ENCODE measurements at places on chromosomes 5 and 9.
A peak's percentile ranks its signal among the peaks of the same experiment; 100 is the strongest.

DNA sequence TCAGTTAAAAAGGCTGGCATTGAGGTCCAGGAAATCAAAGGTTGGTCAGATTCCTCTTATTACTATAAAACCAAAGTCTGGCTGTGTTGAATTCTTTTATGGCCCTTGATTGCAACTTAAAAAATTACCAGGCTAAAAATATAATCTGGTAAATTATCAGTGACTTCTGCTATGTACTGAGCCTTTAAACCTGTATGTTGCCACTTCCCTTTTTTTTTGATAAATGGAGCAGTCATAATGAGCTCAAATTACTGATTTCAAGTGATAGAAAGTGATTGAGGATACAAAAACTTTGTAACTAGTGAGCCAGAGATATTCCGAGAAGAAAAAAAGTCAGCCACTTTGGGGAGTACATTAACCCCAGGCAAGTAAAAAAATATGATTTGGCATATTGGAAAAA is 100.1 kb downstream of the GIN1 start:
- DNase-seq = no peak

DNA sequence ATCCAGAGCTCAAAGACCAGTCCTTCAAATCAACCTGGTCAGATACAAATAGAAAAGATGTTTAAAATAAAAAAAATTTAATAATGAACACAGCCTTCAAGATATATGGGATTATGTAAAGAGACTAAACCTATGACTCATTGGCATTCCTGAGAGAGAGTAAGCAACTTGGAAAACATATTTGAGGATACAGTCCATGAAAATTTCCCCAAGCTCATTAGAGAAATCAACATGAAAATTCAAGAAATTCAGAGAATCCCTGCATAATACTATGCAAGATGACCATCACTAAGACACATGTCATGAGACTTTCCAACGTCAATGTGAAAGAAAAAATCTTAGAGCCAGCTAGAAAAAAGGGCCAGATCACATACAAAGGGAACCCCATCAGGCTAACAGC is 512.9 kb upstream of the PTGER4 start:
- no peak for DNase-seq

DNA sequence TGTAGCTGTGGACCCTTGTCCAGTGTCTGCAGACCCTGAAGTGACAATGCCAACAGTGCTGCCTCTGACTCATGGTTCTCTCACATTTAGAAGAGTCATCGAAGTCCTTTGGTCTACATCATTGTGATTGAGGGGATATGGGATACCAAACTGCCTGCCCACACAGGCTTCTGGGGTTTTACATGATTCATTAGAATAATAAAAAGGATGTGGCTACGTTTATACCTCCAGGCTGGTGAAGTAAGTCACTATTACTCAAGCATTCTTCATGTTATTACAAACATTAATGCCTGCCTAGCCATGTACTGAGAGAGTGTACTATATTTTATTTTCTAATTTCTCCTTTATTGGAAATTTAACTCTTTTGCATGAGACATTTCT is 365.7 kb downstream of the SPATA31D1 start:
- DNase-seq = no peak

- DNase-seq = no peak
Observed at GRCh38 chr5:112643339-112643971, 94.2 kb upstream of the APC start.

DNA sequence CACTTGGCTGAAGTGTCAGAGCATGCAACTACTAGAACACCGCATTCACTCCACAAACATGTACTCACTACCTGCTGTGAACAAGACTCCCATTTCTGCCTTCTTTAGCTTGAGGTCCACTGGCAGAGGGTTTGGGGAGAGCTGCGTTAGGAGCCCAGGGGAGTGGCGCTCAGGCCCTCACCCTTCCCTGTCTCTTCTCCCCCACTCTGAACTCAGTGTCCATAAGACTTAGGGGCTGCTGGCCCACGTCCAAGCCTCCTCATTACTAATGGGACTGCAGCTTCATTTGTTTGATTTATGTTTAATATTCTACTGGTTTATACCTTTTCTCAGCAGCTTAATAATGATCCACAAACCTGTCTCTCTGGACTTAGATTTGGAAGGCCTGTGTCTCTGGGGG is 70.9 kb downstream of the HSPA4 start:
- no peak for DNase-seq

- DNase-seq = no peak
Observed at GRCh38 chr5:174945853-174946252, 221.5 kb downstream of the MSX2 start.

- no peak for DNase-seq
Observed at GRCh38 chr5:128596071-128596470, 58.0 kb upstream of the FBN2 start.

GRCh38 chr5:138636398-138636944 is 61.3 kb upstream of the HSPA9 start:
- no peak for DNase-seq

GRCh38 chr5:139747583-139748504 is 47.8 kb upstream of the PSD2 start:
- peak; percentile 79 for DNase-seq

DNA sequence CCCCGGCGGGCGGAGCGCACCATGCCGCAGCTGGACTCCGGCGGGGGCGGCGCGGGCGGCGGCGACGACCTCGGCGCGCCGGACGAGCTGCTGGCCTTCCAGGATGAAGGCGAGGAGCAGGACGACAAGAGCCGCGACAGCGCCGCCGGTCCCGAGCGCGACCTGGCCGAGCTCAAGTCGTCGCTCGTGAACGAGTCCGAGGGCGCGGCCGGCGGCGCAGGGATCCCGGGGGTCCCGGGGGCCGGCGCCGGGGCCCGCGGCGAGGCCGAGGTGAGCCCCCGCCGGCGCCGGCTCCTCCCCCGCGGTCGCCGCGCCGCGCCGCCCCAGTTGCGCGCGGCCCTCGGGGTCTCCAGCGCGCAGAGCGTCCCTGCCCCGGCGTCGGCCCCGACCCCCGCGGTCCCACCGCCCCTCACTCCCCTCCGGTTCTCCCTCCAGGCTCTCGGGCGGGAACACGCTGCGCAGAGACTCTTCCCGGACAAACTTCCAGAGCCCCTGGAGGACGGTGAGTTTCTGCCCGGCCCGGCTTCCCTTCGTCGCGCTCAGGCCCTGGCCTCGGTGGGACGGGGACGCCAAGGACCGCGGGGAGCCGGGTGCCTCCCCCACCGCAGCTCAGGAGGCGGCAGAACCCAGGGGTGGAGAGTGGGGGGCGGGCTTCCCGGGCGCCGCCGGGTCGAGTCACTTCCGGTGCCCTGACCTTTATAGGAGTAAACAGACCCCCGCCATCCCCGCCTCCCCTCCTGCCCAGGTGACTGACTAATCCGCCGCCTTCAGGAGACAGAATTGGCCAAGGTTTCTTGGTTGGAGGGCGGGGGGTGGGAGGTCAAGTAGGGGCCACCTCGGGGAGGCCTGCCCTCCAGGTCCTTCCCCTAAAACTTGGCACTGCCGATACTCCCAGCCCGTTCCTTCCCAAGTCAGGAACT is 665 bp downstream of the TCF7 start:
- no peak for DNase-seq

DNA sequence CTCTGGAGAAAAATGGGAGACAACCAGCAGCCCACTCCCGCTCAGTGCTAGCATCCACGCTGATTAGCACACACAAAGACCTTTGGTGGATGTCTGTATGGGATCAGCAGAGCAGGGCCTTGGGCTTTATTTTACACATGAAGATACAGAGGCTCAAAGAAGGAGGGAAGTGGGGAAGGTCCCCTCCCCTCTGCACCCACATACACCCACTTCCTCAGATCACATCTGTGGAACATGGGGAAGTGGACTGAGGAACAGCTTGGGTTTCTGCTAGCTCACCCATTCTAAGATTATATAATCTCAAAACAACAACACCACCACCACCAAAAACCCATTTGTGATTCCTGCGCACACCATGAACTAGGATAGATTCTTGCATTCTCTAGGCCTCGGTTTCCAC is 14.0 kb downstream of the GGTA1 start:
- no peak for DNase-seq

DNA sequence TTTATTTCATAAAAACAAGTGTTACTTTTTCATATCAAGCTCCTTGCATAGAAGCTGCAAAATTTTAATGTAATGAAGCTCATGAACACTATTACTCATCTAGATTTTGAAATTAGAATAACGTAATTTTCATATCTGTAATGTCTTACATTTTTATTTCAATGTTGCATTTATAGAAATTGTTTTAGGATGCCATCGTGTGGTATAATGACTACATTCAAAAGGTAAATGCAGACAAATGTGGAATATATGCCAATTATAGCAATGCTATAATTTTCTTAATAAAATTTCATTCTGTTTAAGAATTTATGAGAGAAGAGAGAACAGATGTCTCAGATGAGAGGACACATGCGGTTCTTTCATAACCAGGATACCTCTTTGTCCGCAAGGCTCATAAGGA is 230.2 kb downstream of the TMEM232 start:
- DNase-seq = no peak

DNA sequence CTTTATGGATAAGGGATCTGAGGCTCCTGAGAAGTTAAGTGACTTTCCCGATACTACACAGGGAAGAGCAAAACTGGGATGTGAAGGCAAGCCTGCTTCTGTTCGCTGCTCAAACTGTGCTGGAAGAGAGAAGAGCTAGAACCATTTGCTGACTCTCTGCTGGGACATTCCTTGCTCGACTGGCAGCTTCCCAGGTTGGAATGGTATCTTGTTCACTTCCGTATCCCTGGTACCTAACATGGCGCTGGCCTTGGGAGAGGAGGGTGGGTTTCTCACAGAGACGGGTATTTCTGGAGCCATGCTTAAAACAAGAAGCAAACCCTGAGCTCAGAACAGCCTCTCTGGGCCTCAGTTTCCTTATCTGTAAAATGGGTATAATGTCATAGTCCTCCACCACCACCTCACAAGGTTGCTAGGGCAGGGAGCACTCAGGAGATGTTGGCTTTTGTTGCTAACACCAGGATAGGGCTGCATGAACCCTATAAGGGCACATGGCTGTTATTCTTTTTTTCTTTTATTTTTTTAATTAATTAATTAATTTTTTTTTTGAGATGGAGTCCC is 68.0 kb upstream of the STXBP1 start:
- DNase-seq = no peak

GRCh38 chr5:125961150-125961549 is 462.1 kb upstream of the GRAMD2B start:
- DNase-seq = no peak

DNA sequence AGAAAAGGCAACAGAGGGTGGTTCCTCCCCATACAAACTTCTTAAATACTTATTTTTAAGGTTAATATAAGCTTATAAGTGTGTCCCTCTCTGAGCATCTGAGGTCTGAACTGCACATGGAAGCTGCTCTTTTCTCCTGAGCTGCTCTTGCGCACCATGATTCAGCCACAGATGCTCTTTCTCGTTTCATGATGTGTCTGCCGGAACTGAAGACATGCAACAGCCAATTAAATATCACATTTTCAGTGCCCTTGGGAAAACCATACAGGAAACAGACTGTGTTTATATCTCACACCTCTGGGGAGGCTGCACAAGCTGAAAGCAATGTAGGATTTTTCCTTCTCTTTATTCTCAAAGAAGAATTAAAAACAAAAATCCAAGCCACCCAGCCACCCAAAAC is 96.8 kb upstream of the NREP start:
- DNase-seq = no peak

DNA sequence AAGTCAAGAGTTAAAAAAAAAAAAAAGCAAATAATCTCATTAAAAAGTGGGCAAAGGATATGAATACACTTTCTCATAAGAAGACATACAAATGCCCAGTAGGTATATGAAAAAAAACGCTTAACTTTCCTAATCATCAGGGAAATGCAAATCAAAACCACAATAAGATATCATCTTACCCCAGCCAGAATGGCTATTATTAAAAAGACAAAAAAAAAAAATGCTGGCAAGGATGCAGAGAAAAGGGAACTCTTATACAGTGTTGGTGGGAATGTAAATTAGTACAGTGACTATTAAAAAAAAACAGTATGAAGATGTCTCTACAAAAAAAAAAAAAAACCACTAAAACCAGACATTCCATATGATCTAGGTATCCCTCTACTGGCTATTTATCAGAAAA is 79.4 kb downstream of the LPAR1 start:
- DNase-seq = no peak

GRCh38 chr5:61621202-61621650 is 289.2 kb downstream of the ZSWIM6 start:
- no peak for DNase-seq

DNA sequence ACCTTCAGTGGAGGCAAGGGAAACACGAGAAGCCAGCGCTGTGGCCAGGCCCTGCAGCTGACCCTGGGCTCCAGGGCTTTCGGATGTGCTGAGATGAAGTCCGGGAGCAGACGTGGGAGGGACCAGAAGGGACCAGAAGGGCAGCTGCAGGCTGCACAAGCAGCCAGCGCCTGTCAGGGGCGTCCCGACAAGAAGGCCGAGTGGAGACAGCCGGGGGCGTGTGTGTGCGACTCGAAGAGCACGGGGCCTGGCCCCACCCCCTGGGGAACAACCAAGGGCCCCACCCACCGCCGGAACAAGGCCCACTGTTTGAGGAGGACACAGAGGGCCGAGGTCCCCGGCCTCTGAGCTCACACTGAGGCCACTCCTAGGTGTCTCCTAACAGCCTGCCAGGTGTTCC is 31.4 kb downstream of the SLC12A7 start:
- no peak for DNase-seq

- DNase-seq = no peak
Observed at GRCh38 chr5:122346897-122347581, 35.0 kb downstream of the SNCAIP start.

DNA sequence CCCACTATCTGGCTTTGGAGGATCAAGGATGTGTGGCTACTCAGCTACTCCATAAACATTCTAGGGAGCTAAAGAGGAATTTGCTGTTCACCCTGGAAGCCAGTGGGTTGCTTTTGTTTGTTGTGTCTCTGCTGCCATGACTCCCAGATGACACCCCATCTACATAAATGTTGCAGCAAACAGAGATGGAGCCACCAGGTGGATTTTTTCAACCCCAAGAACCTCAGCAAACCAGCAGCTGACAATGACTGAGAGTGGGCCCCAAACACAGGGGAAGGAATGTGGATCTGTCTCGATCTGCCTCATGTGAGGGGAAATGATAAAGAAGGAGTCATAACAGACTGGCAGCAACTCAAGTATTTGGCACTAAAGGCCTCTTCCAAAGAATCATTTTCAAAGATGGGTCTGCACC is 132.7 kb upstream of the TNC start:
- DNase-seq = no peak

DNA sequence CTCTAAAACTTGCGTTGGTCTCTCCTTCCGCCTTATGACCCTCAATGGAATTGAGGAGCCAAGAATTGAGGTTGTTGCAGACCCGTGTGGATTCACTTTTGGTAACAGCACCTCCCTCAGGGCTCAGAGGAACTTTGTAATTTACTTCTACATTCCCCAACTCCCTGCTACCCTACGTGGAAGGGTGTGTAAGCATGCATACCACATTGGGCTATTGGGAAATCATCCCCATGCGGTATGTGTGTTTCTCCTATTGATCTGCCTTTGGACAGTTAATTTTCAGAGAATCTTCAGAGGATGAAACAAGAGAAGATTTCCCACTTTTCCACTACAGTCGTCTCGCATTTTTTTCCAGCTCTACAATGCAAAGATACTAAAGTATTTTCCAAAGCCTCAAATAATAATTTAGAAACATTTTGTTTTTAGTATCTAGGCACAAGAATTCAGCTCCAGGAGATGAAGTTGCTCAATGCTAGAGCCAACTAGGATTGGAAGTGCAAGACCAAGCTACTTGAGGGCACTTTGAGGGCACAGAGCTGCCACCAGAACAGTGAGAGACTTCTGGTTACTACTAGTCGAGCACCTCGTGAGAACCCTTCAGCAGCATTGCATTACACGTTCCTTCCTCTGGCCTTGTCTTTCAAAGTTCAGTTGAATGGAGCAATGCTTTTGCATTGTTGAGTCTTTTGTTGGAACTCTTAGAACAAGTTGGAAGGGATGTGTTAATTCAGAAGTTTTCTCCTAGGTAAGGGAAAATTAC is 3.4 kb downstream of the C1QTNF3 start:
- no peak for DNase-seq
